GM12864 (cell line): ENCODE measurements at places on chromosomes 1 and 21.
A peak's percentile ranks its signal among the peaks of the same experiment; 100 is the strongest.

- DNase-seq: no peak
These were observed 29.1 kb upstream of the ZNF281 start for GRCh38 chr1:200438911-200439310.

DNA sequence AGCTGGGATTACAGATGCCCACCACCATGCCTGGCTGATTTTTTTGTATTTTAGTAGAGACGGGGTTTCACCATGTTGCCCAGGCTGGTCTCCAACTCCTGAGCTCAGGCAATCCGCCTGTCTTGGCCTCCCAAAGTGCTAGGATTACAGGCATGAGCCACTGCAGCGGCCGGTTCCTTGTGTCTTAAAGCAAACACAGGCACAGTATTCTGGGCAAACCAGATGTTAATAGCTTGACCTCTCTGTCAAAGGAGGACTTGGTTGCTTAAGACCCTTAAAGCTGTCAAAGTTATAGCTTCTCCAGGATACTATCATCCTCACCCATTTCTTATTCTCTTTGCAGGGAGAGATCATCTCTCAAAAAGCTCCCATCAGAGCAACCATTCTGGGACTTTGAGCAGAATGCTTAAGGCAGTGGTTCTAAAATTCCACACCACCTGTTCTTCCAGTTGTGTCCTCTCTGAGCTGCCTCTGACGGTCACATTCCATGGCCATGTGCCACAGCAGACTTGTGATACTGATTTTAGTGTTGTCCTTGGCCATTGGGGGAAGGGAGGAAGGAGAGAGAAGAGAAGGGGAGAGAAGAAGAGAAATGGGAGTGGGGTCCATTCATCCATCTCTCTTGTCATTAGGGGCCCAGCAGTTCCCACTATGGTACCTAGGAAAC is 81.8 kb downstream of the PBX1 start:
- no peak for DNase-seq

- DNase-seq: peak; percentile 21
These were observed 30.9 kb downstream of the PROX1 start for GRCh38 chr1:214018386-214019268.

DNA sequence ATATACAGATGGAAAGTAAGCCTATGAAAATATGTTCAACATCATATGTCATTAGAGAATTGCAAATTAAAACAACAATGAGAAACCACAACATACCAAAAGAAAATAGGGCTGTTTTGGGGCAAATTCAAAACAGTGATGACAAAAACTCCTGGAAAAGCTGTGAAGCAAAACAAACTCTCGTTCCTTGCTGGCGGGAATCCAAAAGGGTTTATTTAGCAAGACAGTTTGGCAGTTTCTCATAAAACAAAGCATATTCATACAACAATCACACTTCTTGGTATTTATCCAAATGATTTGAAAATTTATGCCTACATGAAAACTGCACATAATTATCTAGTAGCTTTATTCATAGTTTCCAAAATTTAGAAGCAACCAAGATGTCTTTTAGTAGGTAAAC is 44.4 kb downstream of the COL11A1 start:
- no peak for DNase-seq

GRCh38 chr1:159647616-159648015 is 60.0 kb downstream of the APCS start:
- DNase-seq: no peak

GRCh38 chr1:117663156-117663902 is 57.5 kb downstream of the TENT5C start:
- DNase-seq: no peak

GRCh38 chr1:110060034-110060661 is 10.3 kb downstream of the ALX3 start:
- DNase-seq: peak; percentile 15

GRCh38 chr1:216281757-216282156 is 141.5 kb downstream of the USH2A start:
- DNase-seq: no peak

DNA sequence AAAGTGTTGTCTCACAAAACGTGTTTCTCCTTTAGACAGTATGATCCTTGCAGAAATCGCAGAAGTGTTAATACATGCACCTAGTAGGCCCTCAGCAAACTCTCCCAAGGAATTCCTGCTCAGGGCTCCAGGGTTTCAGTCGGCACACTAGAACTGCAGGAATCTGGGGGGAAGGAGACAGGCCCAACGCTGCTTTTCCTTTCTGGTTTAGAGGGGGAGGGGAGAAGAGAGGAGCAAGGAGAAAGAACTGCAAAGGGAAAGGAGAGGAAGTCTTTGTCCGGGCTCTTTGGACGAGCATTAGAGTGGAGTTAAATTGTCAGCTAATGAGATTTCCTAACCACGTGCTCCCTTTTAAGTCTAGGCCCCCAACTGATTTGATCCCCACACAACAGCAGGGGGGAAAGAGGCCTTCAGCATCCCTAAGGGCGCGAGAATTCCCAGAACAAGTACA is 103.7 kb upstream of the SOD1 start:
- no peak for DNase-seq

GRCh38 chr1:8910914-8911313 is 32.4 kb upstream of the ENO1 start:
- DNase-seq: no peak

DNA sequence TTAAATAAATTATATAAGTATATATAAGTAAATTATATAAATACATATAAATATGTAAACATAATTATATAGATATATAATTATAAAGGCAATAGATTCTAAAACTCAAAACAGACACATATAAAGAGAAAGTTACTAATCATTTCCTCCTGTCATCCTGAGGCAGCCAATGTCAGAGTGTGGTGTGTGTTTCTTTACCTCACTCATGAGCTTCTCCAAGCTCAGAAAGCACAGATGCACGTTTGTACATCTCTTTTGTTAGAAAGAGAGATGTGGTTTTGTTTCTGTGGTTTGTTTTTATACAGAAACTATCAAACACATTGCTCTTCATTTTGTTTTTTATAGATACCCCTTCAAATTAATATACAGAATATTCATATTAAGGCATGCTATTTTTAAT is 594.8 kb downstream of the USP25 start:
- DNase-seq: no peak

DNA sequence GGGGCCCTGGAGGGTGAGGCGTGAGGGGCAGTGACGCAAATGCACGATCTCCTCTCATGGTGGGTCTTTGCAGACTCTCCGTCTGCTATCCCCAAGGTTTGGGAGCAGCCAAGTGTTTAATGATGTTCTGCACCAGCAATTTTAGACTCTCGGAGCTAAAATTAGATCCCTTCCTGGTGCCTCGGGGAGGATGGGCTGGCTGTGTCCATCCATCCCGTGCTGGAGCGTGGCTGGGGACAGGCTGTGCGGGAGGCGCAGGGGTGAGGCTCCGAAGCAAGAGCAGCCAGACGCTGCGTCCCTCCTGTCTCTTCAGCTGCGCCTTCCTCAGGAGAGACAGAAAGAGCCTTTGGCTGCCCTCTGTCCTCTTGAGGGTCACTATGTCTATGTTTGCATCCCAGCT is 387.6 kb downstream of the CAMTA1 start:
- no peak for DNase-seq

DNA sequence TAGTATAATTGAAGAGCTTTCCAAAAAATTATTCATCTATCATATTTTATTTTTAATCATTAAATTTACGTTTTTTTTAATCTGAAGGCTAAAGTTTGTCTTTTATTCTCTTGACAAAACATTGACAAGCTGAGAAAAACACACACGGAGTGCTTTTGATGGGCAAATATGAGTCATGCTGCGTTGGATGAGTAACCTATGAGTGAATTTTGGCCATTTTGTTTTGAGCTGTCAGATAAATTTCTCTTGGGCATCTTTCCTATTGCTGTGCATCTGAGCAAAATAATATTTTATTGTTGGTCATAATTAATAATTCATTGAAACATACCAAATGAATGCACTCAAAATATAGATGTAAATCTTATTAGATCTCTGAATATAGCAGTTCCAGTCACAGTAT is 1144.1 kb upstream of the ADGRL2 start:
- no peak for DNase-seq

GRCh38 chr1:227725046-227725445 is 10.1 kb downstream of the JMJD4 start:
- DNase-seq: no peak

- DNase-seq: no peak
These were observed 25.8 kb downstream of the FAM151A start for GRCh38 chr1:54597455-54598030.

DNA sequence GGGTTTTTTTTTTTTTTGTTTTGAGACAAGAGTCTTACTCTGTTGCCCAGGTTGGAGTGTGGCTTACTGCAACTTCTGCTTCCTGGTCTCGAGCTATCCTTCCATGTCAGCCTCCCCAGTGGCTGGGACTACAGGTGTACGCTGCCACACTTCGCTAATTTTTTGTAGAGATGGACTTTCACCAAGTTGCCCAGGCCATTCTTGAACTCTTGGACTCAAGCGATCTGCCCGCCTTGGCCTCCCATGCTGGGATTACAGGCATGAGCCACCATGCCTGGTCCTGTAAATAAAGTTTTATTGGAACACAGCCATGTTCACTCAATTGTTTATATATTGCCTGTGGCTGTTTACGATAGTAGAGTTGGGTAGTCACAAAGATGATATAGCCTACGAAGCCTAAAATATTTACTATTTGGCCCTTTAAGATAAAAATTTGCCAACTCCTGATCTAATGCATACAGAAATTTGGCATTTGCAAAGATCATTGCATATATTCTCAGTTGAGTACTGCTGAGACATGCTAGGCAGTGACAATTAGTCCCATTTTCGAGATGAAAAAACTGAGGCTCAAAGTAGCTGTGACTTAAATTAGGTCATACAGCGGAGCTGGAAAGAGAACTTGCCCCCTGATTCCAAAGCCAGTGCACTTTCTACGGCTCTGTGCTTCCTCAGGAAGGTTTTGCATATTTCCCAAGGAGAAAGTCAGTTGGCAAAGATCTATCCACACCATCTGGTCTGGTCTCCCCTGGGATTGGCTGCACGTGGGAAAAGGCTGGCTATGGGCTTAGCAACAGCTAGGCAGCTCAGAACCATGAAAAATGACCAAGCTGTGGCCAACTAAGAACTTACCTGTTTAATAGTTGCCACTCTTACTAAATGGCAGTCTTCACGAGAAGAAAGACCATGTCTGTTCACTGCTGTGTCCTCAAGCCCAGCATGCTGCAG is 19.4 kb downstream of the MECR start:
- no peak for DNase-seq

GRCh38 chr1:40161888-40162397 is 756 bp downstream of the RLF start:
- no peak for DNase-seq

DNA sequence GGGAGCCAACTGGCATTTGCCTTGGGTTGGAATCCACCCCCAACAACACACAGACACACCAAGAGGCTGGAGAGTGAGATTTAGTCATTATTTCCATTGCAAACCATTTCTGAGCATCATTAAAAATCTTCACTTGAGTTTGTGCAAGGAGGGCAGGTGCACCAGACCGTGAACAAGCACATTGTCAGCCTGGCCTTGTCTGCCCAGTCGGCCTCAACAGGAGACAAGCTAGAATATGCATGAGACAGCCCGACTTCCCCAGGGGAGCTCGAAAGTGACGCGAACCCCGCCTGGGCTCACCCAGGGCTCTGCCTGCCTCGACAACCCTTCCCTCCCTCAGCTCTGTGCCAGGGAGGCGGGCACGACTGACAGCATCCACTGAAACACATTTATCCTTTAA is 15.4 kb upstream of the GUCA2B start:
- no peak for DNase-seq

DNA sequence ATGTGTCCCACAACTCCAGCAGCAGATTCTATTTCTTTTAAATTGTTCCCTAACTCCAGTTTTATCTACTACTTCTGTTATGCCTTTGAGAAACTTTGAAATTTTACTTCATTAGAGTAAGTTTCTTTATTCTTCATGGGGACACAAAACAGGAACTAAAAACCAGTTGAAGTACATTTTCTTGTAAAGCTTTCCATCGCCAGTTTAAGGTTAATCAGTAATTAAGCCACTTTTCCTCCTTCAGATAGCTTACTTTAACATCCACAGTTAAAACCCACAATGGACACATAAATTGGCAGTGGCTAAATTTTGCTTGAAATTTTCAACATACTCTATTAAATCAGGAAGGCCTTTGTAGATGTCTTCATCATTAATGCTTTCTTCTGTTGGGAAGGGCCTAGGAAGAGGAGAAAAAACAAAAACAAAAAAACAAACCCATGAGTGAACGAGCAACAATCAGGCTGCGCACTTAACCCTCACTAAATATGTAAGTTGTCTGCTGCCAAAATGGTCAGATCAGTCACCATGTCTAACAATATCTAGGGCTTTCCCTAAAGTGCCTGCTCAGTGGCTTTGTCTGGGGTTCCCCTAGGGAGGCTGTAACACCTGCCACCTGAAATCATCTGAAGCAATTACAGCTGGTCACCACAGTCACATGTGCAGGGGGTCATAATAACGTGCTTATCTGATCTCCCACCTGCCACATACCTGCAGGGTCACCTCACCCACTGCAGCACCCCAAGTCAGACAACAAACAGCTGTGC is 187.9 kb downstream of the VAV3 start:
- DNase-seq: peak; percentile 38

- no peak for DNase-seq
These were observed 4.3 kb upstream of the CCN1 start for GRCh38 chr1:85576266-85576641.

GRCh38 chr1:70930062-70930461 is 117.6 kb downstream of the PTGER3 start:
- no peak for DNase-seq

GRCh38 chr1:197991594-197991993 is 74.4 kb downstream of the LHX9 start:
- DNase-seq: no peak
